CD4-positive, alpha-beta T cell treated with Interleukin-4 for 1 hour (primary cell): ENCODE measurements at places on chromosomes 11 and 22.

DNA sequence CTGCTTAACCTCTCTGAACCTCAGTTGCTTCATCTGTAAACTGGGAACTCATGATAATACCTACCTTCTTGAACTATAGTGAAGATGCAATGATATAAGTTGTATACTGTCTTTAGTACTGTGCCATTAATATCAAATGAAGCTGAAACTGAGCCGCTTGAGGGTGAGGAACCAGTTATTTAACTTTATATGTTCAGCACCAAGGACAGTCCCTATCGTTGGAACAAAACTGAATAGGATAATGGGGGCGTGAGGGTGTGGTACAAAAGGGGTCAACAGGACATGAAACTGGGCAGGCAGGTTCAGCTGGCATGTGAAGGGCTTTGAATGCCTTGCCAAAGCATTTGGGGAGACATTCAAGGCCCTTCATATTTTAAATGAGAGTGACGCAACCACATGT, 112.6 kb downstream of the C11orf91 start:
- no peak for DNase-seq

GRCh38 chr11:131612533-131612932, 242.1 kb downstream of the NTM start:
- DNase-seq: no peak

GRCh38 chr11:65802841-65803240, 16.0 kb downstream of the OVOL1 start:
- no peak for DNase-seq

GRCh38 chr22:40953471-40953870, 2.3 kb downstream of the RBX1 start:
- no peak for DNase-seq

- DNase-seq: no peak
Observed at GRCh38 chr22:46066691-46067090, 83.6 kb upstream of the PPARA start.

- no peak for DNase-seq
Observed at GRCh38 chr11:83158357-83158786, 1.4 kb downstream of the PCF11 start.

DNA sequence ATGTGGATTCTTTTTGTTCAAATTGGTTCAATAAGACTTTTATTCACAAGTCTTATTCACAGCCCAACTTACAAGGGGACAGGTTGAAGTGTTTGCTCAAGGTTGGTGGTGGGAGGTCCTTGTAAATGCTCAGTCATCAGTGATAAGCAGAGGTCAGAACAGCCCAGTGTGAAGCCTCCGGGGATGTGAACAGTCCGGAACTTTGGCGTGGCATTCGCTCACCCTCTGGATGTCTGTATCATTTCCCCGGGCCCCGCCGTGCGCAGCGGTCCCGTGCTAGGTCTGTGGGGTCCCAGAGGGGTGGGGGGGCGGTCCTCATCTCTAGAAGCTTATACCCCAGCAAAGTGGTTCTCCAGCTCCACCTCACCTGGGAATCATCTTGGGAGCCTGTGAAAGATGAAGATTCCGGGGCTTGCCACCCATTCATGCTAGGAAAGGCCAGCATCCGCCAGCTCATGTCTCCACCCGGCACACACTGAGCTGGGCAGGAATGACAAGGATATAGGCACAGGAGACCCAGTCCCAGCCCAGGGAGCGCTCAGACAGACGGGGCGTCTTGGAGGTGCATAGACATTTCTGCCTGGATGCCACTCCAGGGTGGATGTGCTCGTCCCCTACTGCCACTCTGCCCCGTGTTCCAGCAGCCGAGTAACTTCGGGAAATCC, 327.5 kb downstream of the TBC1D22A start:
- DNase-seq: no peak

GRCh38 chr11:62600367-62601121, 1.1 kb downstream of the MTA2 start:
- peak; percentile 19 for DNase-seq

- no peak for DNase-seq
Observed at GRCh38 chr22:23678133-23678532, 12.7 kb upstream of the RGL4 start.

DNA sequence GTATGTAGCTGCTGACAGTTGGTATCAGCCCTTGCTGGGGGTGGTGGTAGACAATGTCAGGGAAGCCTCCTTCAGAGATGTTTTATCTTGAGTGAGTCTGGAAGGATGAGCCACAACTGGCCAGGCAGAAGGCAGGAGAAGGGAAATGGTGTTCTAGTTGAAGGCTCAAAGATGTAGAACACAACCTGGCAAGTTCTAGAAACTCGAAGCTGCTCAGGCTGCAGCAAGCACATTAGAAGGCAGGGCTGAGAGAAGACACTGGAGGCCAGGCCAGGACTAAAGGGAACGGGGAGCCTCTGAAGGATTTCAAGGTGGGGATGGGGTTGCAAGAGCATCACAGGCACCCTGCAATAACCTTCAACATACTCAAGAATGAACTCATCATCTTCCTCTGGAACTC, 40.4 kb downstream of the USP35 start:
- no peak for DNase-seq

- DNase-seq: no peak
Observed at GRCh38 chr11:82865841-82866240, 34.4 kb downstream of the PRCP start.

DNA sequence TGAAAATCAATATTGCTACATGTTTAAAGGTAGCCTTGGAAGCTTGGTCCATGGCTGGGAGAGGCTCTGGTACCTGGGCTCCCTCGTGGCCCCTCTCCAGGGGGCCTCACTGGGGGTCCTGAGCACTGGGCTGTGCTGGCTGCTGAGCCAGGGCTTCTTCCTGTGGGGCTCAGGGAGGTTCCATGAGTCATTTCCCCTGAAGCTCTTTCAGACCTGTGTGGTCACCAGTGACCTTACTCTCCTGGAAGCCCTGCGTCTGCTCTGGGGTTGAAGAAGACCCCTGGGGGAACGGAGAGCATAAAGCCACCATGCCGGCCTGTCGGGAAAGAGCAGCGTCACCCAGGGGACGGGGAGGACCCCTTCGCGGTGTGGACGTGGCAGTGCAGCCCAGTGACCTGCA, 389.0 kb downstream of the TBC1D22A start:
- DNase-seq: no peak

GRCh38 chr22:35564975-35565867, 24.6 kb downstream of the RASD2 start:
- no peak for DNase-seq

- DNase-seq: no peak
Observed at GRCh38 chr11:57358543-57358961, 20.4 kb downstream of the P2RX3 start.

GRCh38 chr11:86800960-86801272, 574 bp downstream of the PRSS23 start:
- no peak for DNase-seq

DNA sequence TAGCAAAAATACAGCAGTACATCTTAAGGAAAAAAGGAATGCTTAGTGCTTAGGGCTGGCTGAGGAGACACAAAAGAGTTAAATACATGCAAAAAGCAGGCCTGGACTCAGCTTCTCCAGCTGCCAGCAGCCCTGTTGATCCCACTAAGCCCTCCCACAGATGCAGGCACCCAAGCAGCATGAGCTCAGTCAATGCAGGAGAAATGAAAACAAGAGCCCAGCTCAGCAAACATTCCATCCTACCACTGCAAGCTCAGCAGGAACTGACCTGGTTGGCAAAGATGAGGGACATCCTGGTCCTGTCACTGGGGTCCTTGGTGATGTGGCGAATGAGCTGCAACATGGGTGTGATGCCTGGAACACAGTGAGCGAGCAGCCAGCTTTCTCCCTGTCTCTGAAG, 5.8 kb downstream of the CYB5R2 start:
- no peak for DNase-seq

DNA sequence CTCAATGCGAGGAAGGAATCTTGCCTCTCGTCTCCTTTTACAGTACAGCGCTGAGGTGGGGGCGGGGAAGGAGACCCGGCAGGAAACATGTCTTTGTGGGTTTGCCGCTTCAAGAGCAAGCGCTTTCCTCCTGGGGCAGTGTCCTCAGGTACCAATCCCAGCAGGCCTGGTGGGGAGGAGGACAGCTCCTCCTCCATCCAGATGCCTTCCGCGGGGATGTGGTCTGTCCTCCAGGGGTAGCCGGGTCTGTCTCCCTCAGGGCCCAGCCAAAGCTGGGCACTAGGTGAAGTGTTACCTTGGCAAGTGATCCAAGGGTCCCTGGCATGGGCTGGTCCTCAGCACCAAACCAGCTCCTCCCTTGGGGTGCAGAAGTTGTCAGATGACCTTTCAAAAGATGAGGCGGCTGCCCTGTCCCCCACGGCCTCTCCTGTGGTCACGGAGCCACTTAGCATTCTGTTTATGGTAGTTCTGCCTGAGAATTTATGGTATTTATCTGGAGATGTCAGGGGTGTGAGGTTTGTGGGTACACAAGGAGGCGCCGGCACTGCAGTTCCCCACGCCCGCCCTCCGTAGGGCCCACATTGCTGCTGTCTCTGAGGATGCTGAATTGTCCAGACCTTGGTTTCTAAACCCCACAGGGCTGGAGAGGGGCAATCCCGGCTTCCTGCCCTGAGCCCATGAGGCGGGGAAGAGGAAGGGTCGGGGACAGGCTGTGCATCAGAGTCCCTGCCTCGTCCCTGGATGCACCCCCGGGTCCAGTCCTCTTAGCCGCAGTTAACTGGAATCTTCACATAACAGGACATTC, 93.5 kb upstream of the ANO1 start:
- DNase-seq: no peak

DNA sequence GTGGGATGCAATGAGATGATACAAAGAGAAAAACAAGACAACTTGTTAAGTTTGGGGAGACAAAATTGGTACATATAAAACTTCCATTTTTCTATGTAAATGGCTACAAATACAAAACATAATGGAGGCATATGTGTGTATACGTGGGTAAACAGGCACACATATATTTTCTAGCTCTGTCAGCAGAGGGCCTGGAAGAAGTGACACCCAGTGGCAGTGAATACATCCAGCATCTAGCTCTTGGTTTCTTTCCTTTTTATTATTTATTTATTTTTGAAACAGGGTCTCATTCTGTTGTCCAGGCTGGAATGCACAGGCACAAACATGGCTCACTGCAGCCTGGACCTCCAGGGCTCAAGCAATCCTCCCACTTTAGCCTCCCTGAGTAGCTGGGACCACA, 5.0 kb upstream of the RASL10A start:
- no peak for DNase-seq

DNA sequence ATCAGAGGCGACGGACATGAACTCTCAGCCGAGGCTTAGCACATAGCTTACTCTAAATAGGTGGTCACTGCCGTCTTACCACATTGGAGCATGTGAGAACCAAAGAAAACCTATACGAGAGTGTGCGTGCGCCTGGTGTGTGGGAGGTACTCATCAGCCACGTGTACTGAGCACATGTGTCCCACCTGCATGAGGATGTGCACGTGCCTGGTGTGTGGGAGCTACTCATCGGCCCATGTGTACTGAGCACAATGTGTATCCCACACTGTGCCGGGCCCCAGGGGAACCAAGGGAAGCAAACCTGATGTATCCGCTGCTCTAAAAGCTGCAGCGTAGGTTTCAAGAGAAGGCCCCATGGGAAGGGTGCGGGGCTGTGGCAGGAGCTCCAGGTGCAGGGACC, 56.4 kb downstream of the ANO1 start:
- DNase-seq: no peak

GRCh38 chr11:110362971-110363509, 66.6 kb upstream of the RDX start:
- no peak for DNase-seq

DNA sequence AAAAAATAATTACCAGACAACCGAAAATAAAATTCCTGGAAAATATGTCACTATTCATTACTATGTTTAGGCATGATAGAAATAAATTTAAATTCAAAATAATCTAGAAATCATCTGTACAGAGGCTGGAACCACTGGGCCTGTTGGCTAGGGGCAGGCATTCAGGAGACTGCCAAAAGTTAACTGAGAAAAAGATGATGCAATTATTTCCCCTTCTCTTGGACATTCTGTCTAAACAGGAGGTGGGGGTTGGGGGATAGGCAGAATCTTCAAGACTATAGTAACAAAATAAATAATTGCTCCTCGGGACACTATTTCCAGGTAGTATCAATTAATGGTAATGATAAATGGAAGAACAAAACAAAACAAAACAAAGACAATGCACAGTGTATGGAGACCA, 14.1 kb downstream of the BTBD10 start:
- no peak for DNase-seq

GRCh38 chr22:48860557-48860956, 967.1 kb downstream of the BRD1 start:
- no peak for DNase-seq
